Right lung (tissue), 10 donors: ENCODE measurements at places on chromosomes 13 and 19.

- no peak for DNase-seq
Measured at GRCh38 chr13:30805603-30806011, 70.3 kb downstream of the ALOX5AP start.

- DNase-seq: no peak
Measured at GRCh38 chr19:41309180-41310032, 566 bp upstream of the CCDC97 start.

- DNase-seq: no peak
Measured at GRCh38 chr19:14113762-14114414, 3.7 kb downstream of the PRKACA start.

- no peak for DNase-seq
Measured at GRCh38 chr13:46304546-46304945, 82.5 kb downstream of the RUBCNL start.

DNA sequence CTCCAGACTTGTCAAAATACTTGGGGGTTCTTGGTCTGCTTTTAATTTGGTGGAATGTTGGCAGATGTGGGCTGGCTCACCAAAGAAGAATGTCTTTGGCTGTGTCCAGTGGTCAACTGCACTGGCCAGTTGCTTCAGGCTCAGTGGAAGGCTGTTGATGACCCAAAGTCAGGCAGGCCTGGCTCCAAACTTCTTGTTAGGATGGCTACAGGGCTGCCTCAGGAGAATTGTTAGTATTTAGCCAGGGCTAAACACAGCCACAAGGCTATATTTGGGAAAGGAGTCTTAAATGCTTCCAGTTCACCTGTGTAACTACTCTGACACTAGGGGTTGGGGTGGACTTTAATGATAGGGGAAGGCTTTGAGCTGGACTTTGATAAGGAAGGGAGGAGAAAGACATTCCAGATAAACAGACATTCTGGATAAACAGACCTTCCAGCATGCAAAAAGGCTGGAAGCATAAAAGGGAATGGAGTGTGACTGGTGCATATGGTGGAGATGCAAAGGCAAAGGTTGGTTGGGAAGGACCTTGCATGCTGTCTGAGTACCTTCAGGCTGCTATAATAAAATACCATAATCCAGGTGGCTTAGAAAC lies 116.8 kb downstream of the FOXO1 start:
- DNase-seq: no peak

GRCh38 chr19:50567052-50567841 lies 988 bp downstream of the LRRC4B start:
- DNase-seq: no peak

DNA sequence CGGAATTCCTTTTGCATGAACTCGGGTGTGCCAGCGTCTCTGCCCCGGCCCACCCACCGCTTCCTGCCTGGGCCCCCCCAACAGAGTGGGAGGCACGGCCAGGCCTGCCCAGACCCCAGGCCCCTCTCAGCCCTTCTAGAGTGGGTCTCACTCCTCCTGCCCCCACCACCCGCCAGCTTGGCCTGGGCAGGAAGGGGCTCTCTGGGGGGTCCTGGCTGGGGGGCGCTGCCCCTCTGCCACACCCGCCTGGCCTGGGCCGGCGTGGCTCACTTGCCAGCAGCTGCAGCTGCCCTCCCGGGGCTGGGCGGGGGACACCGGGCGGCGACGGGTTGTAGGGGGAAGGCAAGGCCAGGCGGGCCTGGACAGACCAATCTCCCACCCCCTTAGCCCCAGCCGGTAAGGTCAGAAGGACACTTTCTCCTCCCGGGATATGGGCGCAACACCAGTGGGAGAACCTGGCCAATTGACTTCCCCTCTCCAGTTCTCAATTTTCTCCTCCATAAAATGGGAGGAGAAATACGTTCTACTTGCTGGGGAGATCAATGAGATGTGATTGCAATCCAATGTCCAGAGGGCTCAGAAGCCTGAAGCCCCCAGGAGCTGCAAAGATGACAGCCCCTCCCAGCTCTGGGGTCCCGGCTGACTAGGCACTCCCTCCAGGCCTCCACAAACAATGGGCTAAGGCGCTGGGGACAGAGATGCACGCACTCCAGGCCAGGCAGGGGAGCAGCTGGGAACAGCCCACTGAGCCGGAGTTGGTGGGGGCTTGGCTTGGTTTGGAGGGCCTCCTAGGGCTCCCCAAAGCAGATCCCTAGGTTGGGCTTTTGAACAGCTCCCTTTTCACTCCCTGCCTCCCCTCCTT lies 2.4 kb downstream of the CRLF1 start:
- DNase-seq: no peak

GRCh38 chr13:46683676-46684260 lies 113.2 kb downstream of the ESD start:
- no peak for DNase-seq
